ENCODE measurements at places on chromosomes 3 and 15.

DNA sequence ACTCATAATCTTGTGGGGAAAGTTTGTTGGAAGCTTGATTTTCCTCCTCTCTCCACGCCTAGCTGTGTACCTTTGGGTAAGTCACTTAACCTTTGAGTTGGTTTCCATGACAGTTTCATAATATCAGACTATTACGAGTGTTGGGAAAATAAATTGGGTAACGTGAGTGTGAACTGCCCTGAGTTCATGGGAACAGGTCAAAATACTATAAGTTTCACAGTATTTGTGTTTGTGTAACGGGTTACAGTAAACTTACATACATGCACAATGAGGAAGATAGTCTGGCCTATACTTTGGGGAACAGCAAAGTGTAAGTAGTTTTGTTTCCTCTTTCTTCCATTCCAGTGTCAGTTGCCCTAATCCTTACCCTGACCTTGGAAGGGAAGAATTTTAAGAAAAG, 509.9 kb downstream of the MECOM start:
- no peak for DNase-seq

DNA sequence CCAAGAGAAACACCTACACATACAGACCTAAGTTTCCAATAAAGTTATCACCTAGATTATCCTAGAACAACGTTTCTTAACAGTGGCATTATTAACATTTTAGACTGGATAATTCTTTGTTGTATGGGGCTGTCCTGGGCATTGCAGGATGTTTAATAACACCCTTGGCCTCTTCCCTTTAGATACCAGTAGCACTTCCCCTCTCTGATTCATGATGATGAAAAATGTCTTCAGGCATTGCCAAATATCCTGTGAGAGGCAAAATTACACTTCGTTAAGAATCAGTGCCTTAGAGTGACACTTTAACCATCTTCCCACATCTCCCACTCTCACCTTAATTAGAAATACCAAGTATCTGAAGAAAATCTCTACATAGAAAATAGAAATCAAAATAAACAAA, 352.6 kb downstream of the CGGBP1 start:
- DNase-seq = no peak

- no peak for DNase-seq
Measured at GRCh38 chr3:177382944-177383343, 185.7 kb upstream of the TBL1XR1 start.

DNA sequence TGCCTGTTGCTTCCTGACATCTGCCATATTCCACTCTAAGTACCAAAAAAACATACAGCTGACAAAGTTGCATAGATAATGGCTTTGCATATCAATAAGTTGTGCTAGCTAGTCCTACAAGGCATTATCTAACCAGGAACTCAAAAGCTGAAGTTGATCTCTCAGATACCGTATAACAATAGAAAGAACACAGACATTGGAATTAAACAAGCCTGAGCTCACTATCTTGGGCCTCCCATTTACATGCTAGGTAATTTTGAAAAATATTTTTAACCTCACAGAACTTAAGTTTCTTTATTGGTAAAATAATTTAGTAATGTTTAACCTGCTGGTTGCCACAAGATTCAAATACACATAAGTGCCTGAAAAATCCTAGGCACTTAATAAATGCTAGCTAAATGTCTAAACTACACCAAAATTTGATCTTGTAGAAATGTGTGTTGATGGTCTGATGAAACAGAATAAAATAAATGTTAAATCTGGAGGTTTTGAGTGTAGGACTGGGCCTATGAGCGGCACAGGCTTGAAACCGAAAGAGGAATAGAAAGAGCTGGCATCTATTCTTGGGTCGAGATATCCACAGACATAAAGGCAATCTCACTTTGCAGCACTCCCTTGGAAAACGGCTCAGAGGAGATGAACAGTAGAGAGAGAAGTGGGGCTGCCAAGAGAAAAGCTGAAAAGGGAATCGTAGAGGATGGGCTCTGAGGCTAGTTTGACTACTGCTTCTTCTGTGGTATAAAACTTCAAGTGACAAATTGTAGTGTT, 29.9 kb upstream of the TTC14 start:
- DNase-seq = no peak

DNA sequence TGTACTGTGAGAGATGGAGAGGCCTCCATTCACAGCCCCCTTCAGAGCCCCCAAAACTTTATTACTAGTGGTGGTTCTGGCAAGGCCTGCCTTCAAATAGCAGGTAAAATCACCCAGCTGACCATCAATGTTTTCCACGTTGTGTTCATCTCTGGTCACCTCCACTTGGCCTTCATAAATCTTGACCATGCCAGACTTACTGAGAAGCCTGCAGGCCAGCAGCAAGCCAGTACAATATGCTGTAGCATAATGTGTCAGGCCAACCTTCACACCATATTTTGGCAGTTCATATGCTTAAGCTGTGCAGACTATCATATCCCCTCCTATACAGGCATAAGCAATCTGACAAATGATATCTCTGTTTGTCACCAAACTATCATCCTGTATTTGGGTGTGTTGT, 62.1 kb downstream of the ZNF621 start:
- DNase-seq = no peak

DNA sequence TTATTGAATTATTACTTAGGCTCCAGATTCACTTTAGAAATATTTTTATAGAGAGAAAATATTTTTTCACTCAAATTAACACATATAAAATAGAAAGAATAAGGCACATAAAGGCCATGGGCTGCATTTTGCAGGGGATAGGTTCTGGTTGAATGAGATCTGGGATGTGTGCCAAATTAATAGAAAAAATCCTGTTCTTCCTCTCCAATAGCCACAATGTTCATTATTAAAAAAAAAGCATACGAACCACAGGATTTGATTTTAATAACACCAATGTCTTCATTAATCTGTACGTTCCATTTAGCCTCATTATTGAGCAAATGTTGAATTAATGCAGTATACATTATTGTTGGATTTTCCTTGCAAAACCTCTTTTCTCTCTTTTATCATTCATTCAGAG, 622.8 kb upstream of the AGTR1 start:
- no peak for DNase-seq

GRCh38 chr3:28906561-28907310, 374.1 kb upstream of the RBMS3 start:
- DNase-seq = no peak

GRCh38 chr3:128297401-128298138, 144.3 kb downstream of the EEFSEC start:
- no peak for DNase-seq

DNA sequence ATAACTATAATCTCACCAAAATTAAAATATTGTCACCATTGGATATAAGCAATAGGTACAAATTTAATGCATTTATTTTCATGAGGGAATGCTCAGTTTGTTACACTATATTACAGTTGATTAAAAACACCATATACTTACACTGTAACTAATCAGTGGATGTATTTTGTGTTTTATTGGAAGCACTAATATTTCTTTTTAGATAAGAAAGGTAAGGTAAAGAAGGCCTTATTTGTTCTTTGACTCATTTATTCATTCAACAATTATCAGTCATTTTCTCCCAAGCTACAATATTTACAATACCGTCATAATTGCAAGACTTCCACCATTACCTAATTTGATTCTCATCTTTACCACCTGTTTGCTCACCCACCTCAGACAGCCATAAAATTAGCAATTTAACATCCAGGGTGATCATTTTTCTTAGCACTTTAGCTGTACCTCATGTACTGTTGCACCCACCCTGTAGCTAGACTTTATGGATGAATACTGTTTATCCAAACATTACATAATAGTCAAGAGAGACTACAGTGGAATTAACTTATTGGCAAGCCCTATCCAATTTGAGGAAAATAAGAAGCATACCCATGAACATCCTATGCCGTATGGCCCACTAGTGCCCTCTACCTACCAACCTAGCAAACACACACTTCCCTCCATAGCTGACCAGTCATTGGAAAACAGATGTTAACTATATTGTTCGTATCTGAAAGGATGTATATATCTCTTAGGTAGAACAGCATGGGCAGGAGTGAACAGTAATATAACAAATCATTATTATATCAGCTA, 229.6 kb downstream of the BBX start:
- DNase-seq = no peak

DNA sequence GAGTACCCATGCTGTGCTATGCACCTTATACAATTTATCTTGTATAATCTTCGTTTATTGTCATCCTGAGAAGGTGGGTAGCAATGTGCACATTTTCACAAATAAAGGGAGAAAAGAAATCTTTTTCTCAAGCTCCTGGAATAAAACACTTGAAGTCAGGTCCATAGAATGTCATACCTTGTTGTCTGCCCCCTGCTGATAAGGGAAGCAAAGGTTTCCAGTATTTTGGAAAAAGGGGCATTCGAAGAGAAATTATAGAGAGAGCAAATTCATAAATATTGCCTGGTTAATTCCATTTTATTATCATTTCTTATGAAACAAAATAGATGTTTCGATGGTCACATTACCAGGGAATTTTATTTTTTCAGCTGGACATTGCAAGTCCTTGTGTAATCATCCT, 277.8 kb downstream of the RAP2B start:
- DNase-seq = no peak

GRCh38 chr3:66885326-66886000, 112.6 kb upstream of the KBTBD8 start:
- no peak for DNase-seq

DNA sequence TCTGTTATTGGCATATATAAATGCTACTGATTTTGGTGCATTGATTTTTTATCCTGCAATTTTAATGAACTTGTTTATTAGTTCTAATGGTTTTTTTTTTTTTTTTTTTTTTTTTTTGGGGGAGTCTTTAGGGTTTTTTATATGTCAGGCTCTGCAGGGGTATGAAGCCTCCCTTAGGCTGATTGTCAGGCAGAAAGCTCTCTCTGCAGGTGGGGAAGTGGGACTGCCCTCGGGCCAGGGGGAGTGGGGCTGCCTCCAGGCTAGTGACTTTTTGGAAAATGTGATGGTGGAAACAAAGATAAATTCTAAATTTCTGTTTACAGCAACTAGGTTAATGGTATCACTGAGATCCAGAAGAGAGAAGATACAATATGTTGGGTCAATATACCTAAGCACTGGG, 14.4 kb upstream of the NAALADL2 start:
- DNase-seq = no peak

DNA sequence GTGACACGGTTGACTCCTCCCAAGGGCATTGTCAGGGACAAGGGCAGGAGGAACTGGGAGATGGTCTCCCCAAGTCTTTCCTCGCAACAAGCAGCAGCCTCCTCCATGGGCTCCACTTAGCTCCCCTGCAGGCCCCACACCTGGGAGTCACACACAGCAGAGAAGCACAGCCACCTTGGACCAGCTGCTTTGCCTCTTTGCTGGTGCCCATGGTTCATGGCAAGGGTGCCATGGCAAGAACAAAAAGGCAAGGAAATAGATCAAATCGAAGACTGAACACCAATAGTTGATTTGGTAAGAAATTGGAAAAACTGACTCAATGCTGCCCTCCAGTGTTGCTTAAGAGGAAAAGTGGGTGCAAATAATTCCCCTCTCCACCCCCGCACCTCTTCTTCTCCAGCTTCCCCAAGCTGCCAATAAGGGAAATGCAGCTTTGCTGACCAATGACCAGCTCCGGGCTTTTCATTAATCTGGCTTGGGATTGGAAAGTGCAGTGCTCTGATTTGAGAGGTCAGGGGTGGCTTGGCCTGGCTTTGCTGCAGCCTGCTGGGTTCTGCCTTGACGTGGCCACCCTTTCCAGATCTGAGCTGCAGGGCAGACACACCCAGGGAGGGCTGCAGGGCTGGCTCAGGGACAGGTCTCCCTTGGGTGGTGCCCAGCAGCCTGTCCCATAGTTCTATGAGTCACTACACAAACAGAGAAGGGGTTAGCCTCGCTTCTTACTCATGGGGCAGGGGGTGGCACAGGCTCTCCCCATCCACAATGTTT, 162.0 kb downstream of the KLF13 start:
- no peak for DNase-seq

GRCh38 chr15:51600114-51600513, 22.5 kb downstream of the DMXL2 start:
- DNase-seq = no peak

DNA sequence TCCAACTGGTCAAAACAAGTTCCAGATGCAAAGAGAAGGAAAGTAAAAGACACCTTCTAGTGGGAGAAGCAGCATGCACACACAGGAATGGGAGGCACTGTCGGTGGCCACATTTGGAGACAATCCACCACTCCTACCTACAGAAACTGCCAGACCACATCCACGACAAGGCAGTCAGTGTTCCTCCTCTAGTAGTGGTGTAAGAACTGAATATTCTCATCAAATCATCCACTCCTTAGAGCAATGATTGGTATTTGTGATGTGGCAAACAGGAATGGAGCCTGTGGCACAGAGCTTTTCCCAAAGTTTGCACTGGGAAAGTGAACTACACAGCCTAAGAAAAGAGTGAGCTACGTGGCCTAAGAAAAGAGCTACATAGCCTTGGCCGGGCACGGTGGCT, 5.1 kb upstream of the SPINT1 start:
- no peak for DNase-seq

DNA sequence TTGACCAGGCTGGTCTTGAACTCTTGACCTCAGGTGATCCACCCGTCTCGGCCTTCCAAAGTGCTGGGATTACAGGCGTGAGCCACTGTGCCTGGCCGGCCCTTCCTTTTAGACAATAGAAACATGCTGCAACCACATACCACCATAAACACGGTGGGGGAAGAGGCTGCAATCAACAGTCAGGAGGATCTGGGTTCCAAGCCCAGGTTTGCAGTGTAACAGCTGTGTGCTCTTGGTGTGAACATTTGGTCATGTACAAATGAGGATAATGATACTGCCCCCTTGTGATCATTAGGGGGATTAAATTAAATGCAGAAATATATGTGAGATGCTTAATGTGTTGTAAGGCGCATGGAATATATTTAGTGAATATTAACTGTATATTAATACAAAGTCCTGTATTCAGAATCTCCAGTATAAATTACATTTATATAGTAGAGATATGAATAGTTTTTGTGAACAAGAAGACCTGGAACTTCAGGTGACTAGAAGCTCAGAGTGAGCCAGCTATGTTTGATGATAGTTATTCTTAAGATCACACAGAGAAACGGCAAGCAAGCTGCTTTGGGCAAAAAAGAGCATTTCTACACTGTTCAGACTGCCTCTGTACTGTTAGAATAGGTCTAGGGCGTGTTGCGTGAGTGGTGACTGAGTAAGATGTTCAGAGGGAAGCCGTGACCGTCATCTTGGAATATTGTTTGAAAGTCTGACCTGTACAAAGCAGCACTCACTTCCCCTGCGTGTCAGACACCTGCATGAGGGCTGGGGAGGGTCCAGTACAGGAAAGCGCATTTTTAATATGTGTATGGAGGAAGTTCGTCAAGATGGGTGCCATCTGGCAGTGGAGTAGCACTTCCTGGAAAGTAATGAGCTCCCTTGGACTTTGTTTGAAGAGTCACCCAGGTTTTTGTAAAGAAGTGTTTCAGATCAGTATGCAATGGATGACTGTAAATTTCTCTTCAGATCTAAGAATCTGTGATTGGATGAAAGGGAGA, 125.8 kb downstream of the PGPEP1L start:
- no peak for DNase-seq

- no peak for DNase-seq
Measured at GRCh38 chr3:124885466-124886167, 1.5 kb downstream of the ITGB5 start.

- no peak for DNase-seq
Measured at GRCh38 chr15:51387699-51388041, 46.2 kb downstream of the GLDN start.

- DNase-seq = no peak
Measured at GRCh38 chr15:70048198-70048565, 49.5 kb downstream of the TLE3 start.

All from stimulated activated CD8-positive, alpha-beta memory T cell treated with anti-CD3 and anti-CD28 coated beads, Interleukin-15, amount 100 ng/mL, for 1 hour (primary cell).